Thoracic aorta endothelial cell (primary cell): ENCODE measurements at places on chromosomes 2 and 18. TPM values are rescaled to one million over a fixed set of nuclear protein-coding genes. Genes with fewer than 3 reads are reported as not detected.

The IL1F10 gene
- total RNA-seq, result not detected in 2 replicates

The GIGYF2 gene
- 63.6 and 75.9 TPM in 2 replicates for total RNA-seq

The CGREF1 gene
- total RNA-seq, result 1.3 and 3.0 TPM in 2 replicates

The MEIS1 gene
- 12.4 and 18.8 TPM in 2 replicates for total RNA-seq

The LCT gene
- total RNA-seq, result under 0.01 TPM in 2 replicates

The SERPINB4 gene
- total RNA-seq, result not detected in 2 replicates

The CYP1B1 gene
- 0.53 and 0.79 TPM in 2 replicates for total RNA-seq
